ENCODE measurements at places on chromosomes 12 and 14.

DNA sequence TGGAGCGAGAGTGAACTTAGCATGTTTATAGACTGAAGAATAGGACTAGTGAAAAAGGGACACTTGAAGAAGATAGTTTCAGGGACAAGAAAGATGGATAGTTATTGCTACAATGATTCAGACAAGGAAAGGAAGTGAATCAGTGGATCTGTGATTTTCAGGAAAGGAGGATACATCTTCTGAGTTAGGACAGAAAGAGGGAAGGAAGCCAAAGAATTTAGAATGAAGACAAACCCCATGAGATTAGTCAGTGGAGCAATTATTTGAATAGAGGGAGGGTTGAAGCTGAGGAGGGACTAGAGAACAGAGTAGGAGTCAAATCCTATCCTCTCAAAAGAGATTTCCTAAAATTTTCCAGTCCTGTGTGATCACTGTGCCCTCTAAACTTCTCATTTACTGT lies 282.7 kb downstream of the AKAP6 start:
- no peak for DNase-seq

- DNase-seq = peak; percentile 66
These were observed 42.2 kb upstream of the MANSC4 start for GRCh38 chr12:27822076-27822712.

- no peak for DNase-seq
These were observed 147.6 kb downstream of the FOXN3 start for GRCh38 chr14:89269404-89269803.

DNA sequence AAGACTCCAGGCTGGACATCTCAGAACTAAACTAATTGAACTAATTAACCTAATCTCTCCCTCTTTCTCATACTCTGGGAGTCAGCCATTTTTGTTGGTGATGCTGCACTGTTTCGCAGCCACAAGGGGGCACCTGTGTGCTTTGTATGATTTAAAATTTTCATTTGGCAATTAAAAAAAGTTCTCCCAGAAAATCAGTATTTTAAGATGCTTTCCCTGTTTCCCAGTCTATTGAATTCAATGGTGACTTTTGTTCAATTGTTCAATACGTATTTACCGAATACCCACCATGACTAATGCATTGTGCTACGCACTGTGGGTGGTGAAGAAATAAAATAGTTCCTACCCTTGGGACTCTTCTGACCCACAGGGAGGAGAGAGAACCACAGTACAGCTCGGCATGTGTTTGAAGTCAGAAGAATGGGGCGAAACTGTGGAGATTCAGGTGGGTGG lies 63.7 kb downstream of the ZNF664 start:
- peak; percentile 56 for DNase-seq

GRCh38 chr12:29043069-29043468 lies 106.0 kb upstream of the FAR2 start:
- DNase-seq = no peak

DNA sequence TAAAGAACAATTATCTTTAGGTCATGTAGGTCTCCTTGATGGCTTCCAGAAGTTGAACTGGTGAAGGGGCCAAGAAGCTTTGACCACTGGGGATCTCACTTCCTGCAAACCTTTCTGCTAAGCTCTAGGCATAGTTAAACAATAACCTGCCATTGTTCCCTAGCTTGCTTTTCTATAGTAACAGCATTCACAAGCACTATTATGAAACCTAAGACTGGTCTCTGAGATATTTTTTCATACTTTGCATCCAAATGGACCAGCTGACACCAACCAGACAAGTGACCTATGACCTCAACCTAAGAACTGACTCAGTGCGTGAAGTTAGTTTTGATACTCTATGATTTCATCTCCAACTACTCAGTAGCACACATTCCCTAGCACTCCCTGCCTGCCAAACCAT lies 129.1 kb downstream of the PTPRB start:
- DNase-seq = no peak

DNA sequence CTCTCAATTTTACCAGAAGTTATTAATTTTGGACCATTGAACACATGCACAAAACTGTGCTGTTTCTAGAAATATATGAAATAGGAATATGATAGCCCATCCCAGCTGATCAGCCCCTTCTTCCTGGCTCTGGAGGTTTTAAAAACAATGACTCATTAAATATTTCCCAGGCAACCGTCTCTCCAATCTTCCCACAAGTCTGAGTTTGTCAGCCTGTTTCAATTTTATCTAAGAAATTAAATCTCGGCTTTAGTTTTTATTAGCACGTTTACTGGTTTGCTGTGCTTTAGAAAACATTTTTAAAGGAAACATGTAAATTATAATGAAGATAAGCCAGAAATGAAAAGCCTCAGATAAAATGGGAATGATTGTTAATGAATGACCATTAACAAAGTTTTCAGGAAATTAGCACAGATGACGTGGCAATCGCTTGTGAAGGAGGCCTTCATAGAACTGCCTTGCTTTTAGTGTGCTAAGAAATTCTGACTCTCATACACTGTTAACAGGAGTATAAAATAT lies 89.3 kb upstream of the RAP1B start:
- DNase-seq = no peak

GRCh38 chr12:81263072-81263471 lies 185.2 kb downstream of the ACSS3 start:
- no peak for DNase-seq

GRCh38 chr12:51318846-51319599 lies 5.0 kb downstream of the BIN2 start:
- DNase-seq = peak; percentile 73

- no peak for DNase-seq
These were observed 79.7 kb upstream of the FBRSL1 start for GRCh38 chr12:132410296-132410625.

- no peak for DNase-seq
These were observed 22.9 kb downstream of the HECTD4 start for GRCh38 chr12:112359290-112359689.

GRCh38 chr12:104352106-104352713 lies 48.7 kb downstream of the EID3 start:
- no peak for DNase-seq

Data from CD8-positive, alpha-beta memory T cell (primary cell).